ENCODE measurements at places on chromosomes 4 and X.

DNA sequence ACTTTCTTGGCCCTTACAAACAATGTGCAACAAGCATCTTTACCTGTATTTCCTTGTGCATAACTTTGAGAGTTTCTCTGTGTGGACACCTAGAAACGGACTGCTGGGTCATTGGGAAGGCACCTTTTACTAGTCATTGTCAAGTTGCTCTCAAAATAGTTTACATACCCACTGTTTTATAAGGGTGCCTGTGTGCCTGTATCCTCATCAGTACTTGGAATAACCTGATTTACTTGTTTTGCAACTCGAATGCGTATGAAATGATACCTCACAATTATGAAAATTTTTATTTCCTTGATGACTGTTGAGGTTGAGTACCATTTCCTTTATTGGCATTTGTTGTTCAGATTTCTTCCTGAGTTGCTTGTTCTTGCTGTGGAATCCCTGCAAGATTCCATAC is 150.8 kb downstream of the STIM2 start:
- DNase-seq, result no peak

DNA sequence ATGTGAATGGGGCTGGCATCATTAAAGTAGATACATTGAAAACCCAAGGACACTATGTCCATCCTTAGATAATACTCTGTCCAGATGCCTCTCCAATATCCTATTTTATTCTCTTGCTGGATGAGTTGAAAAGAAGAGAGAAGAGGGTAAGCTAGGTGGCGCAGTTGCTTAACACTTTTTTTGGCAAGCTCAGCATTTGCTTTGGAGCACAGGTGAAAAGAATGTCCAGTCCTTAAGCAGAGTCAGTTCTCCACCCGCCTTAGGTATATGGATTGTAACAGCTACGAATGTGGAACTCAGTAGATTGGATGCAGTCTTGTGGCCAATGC is 208.4 kb downstream of the NWD2 start:
- DNase-seq, result peak; percentile 27

DNA sequence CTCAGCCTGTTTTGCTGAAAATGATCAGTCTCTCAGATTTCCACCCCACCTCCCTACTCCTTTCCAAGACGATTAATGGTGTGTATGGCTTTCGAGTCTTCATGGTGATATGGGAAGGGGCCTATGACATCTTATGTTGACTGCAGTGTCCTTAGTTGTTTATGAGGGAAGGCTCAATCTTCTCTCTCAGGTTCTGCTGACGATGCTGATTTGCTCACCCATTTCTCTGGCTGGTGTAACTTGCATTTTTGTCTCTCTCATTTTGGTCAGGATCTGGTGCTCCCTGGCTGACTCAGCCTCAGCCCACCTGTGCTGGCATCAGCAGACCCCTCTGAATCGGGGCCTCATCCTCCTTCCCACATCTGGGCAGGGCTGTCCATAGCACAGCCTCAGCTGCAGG is 31.4 kb upstream of the XAGE2 start:
- no peak for DNase-seq

DNA sequence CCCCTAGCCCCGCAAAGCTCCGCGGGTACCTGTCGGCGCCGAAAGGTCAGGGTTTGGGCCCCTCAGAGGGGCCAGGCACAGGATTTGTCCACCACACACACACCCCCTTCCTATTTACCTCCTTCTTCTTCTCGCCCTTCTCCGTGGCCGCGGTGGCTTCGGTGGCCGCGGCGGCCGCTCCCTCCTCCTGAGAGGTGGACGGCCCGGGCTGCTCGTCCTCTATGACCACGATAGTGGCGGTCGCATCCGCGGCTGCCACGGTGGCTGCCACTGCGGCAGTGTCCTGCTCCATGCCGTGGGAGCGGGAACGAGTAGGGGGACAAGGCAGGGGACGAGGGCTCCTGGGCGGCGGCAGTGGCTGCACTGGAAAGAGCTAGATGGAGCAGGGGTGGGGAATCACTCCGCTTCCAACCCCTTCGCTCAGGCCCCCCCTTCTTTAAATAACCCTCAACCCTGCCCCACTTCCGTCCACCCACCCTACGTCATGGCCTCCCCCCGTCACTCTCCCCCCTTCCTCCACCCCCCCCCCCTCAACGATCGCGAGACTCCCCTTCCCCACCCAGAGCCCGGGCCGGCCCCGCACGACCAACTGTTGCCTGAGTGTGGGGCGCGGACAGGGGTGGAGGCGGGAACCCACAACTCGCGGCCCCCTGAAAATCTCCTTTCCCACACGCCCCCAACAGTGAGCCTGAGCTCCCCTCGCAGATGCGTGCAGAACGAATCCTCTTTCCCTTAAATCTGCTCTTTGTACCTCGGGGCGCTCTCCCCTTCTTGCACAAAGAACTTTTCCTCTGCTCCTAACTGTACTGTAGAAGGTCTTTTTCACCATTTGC is at the start of gene SMARCA1:
Gene SMARCA1 (minus strand): TSS at position 412 of the 833 bp plus-strand sequence. CDS start 120 bp downstream, at position 292.
- no peak for DNase-seq

DNA sequence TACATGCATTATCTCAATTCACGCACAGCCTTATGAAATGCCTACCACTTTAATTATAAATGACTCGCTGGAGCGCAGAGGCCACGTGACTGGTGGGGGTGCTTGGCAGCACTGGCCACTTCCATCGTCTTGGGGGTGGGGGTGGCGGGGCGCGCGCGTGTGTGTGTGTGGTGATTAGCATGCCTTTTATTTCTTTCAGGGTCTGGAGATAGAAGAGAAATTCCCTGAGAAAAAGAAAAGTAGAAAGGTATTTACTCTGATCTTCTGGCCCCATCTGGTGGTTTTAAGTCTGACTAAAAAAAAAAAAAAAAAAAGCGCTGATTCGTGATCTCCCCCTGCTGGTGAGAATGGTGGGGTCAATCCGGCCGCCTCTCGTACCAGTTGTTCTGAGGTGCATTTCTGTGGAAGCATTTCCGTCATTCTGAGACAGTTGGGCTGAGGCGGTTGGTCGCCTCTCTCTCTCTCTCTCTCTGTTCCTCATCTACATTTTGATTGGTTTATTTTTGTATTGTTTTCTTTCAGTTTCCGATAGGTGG is at the start of gene CCNB3:
Gene CCNB3 (plus strand): TSS at position 402 of the 536 bp plus-strand sequence. CDS start 80,399 bp downstream, outside the sequence.
- DNase-seq, result peak; percentile 26

- DNase-seq, result no peak
These were observed 12.2 kb upstream of the TNIP3 start for GRCh38 chr4:121176082-121176934.

Measured in skeletal muscle cell (primary cell).